ENCODE measurements at places on chromosomes 1 and 21. TPM values are rescaled to one million over a fixed set of nuclear protein-coding genes. Genes with fewer than 3 reads are reported as not detected.

SMCP gene
- not detected for total RNA-seq

BCL2L15 gene
- total RNA-seq: 1.0 TPM

MARCKSL1 gene
- 9.4 TPM for total RNA-seq

FUCA1 gene
- 24.1 TPM for total RNA-seq

DNA sequence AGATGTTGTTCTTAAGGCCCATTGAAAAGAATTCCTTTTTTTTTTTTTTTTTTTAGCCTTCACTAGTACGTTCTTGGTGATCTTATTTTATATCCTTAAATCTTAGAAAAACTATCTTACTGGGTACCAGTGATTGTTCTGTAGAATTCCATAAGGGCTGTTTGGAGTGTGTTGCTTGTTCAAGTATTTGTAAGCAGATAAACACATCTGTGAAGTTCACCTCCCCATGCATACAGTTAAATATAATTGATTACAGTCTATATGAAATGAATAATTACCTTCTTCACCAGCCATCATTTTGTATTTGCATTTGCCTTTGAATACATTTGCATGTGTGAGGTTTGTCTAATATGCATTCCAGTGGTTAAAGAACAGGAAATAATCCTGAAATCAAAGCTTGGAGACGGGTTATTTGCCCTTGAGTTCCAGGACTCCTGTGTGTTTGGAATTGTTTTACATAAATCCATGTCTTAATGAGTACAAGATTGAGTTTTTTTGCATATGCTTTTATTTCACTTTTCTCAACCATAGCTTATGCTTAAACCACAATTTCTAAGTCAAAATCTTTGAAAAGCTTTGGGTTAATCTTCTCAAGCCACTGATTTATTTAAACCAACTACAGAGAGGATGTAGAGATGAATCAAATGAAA is 73.1 kb downstream of the VPS13D start:
- H3K27me3 ChIP-seq: no peaks in the 10 kb centered on the region
- no peak overlapping the region for H3K27ac ChIP-seq
- peaks cover 38% of the 10 kb centered on the region for H3K36me3 ChIP-seq
- DNase-seq: no peak

AADACL4 gene
- not detected for total RNA-seq

- H3K4me1 ChIP-seq: peaks cover 22% of the 10 kb centered on the region
- H3K36me3 ChIP-seq: peaks cover 9% of the 10 kb centered on the region
- peaks cover 4% of the 10 kb centered on the region for H3K27me3 ChIP-seq
- DNase-seq: peak; percentile 77
Observed at GRCh38 chr1:201649761-201650622, 111.1 kb downstream of the NAV1 start.

IGSF9 gene
- total RNA-seq: 2.3 TPM

GRCh38 chr21:42027085-42027821 is 17.1 kb upstream of the ZBTB21 start:
- no peaks in the 10 kb centered on the region for H3K27me3 ChIP-seq
- no peaks in the 10 kb centered on the region for H3K4me1 ChIP-seq
- no peaks in the 10 kb centered on the region for H3K36me3 ChIP-seq
- no peak overlapping the region for H3K4me3 ChIP-seq
- H3K27ac ChIP-seq: no peak overlapping the region
- DNase-seq: no peak

GRCh38 chr1:94746635-94747525 is 73.3 kb upstream of the SLC44A3 start:
- no peak overlapping the region for H3K4me3 ChIP-seq
- H3K27me3 ChIP-seq: no peaks in the 10 kb centered on the region
- no peaks in the 10 kb centered on the region for H3K36me3 ChIP-seq
- DNase-seq: no peak
- no peak overlapping the region for H3K27ac ChIP-seq

DNA sequence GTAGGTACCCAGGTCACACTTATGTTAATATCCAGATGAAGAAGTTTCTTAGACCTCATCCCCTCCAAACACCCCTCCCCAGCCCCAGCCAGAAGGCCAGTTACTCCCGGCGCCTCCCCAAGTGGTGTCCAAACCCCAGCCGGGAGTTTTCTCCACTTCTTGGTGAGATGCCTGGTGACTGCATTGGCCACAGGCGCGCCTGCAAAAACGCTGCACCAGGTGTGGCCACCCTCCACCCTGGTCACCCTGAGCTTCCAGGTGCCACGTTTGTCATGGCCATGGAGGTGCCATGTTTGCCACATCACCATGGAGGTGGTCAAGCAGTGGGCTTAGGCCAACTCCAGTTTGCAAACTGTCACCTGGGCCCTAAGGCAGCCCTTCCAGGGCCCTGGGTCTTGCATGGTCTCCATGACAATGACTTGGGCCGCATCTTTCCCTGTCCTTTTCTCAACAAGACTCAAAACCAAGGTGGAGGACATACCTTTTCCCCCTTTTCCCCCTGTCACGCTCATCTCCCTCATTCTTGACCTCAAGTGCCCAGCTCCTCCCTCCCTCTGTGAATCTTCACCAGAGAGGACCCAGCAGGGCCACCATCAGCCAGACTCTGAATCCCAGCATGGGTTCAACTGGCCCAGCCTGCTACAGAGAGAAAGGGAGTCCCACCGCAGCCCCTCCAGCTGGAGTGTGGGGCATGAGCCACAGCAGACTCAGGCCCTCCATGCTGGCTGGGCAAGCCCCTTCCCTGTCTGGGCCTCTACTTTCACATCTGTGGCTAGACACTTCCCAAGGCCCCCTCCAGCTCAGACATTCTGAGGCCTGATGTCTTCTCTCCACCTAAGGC is 125.9 kb upstream of the ZBTB40 start:
- DNase-seq: peak; percentile 18
- no peak overlapping the region for H3K27ac ChIP-seq
- H3K4me3 ChIP-seq: no peak overlapping the region
- no peaks in the 10 kb centered on the region for H3K4me1 ChIP-seq
- no peaks in the 10 kb centered on the region for H3K36me3 ChIP-seq

DNA sequence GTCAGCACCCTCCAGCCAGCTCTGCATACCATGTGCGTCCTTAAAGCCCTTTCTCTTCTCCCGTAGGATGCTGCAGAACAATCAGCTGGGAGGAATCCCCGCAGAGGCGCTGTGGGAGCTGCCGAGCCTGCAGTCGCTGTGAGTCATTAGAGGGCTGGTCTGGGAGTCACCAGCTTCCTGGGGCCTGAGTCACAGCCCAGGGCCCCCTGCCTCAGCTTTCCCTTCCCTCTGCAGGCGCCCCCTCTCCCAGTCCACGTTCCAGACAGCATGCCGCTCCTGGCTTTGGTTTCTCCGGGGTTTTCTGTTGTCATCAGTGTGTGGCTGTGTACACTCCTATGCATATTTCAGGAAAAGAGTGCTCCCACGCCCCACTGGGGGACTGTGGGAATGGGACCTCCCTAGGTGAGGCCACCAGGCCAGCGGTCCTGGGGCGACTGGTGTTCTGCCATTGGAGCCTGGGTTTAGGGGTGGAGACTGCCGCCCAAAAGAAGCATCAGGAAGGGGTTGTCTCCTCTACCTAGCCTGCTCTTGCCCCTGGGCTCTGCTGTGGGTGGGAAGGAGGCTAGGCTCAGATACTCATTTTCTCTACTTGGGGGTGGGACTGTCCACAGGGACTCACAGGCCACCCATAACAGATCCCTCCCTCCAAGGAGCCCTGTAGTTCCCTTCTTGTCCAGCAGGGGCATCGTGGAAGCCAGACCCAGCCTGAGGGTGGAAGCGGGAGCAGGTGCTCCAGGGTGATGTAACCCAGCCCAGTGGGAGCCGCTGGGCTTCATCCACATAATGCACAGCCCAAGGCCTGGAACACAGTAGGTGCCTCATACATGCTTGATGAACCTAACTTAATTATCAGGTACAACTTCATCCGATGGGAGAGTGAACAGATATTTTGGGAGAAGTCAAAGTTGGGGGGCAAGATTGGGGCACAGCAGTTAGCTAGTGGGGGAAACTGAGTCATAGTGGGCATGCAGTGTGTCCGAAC is 42.5 kb downstream of the LGR6 start:
- no peaks in the 10 kb centered on the region for H3K4me1 ChIP-seq
- H3K4me3 ChIP-seq: no peak overlapping the region
- H3K27me3 ChIP-seq: no peaks in the 10 kb centered on the region
- peak; percentile 65 for DNase-seq
